ENCODE measurements at places on chromosomes 5 and 9.

- no peak for DNase-seq
Measured at GRCh38 chr9:13975611-13976290, 338.2 kb downstream of the NFIB start.

DNA sequence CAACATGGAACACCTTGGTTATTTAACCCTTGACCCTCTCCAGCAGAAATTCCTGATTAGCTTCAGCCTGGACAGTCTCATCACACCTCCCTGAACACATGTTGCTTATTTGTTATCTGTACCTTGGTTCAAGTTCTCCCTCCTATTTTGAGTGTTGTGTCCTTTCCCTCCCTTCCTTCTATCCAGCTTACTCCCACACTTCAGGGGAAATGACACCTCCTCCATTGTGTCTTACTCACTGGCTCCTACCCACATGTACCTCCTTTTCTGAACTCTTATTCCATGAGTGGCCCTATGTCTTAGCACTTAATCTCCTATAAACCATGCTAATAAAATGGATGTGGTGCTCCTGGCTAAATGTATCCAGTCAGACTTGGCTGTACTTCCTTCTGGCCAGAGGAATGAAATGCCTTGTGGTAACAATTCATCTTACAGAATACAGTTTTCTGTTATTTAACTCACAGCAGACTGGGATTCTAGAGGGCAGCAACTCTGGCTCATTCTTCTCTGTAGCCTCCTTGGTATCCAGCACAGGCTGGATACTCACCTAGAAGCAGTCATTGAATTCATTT is 11.2 kb downstream of the LIX1 start:
- DNase-seq = no peak

GRCh38 chr5:110115503-110115902 is 425.8 kb downstream of the MAN2A1 start:
- no peak for DNase-seq

DNA sequence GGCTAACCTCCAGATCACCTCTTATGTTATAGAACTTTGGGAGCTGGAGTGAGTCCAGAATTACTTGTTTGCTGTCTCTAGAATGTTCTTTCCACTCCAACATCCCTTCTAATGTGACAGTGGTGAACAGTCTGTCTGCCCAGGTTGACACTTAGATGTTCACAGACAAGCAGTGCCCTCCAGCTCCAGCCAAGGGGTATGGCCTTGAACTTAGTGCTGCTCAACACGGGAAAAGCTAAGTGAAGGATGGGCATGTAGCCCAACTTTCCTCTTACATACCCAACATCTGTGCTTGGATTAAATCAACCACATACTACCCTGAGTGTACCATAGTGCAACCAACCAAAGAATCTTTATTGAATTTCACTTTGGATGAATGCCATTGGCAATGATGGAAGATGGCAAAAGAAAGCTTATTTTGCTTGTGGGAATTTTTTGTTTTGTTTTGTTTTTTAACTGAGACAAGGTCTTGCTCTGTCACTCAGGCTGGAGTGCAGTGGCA is 201.2 kb downstream of the NXNL2 start:
- DNase-seq = no peak

- DNase-seq = no peak
Measured at GRCh38 chr5:54704333-54704732, 186.8 kb downstream of the SNX18 start.

DNA sequence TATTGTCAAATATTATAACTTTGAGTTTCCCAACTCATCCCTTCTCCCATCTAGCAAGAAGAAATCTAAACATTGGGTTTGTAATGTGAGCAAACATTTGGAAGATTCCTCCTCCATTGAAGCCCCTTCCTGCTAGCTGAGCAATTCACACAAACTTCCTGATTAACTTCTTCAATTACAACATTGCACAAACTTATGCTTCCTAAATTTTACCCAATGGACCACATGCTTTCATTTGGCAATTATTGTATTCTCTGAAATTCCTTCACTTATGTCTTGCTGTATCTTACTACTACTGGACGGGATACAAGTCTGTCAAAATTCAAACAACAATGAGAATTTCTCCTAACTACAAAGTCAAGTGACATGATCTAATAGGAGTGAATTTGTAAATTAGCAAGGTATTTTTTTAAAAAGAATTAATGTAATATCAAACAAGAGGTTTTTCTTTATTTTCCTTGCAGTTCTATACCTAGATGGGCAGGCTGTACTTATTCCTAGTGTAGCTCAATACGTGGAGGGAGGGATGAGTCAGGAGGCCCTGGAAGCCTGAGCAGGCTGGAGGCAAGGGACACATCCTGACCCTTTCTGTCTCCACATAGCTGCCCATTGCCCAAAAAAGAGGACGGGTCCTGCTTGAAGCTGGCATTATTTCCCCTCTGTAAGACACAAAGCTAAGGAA is 11.8 kb upstream of the IFNW1 start:
- no peak for DNase-seq

GRCh38 chr5:142841511-142842265 is 71.5 kb downstream of the ARHGAP26 start:
- no peak for DNase-seq

GRCh38 chr9:69898714-69899209 is 78.1 kb downstream of the CFAP95 start:
- DNase-seq = no peak

- DNase-seq = no peak
Measured at GRCh38 chr5:144598451-144599068, 427.9 kb downstream of the KCTD16 start.

DNA sequence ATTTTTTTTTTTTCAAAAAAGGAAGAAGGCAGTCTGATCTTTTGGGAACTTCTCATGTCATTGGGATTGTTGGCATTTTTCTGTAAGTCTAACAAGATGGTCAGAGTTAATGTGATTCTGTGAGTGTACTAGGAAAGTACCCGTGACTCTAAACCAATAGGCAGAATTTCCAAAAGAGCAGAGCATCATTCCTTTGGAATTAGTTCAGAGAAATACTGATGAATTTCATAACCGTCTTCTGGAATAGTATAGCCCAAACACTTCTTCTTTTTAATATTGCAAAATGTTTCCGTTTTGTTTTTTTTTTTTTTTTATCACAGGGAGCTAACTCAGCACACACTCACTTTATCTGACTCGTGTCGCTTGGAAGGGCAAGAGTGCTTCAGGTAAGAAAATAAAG is 407.4 kb downstream of the DTWD2 start:
- DNase-seq = no peak

DNA sequence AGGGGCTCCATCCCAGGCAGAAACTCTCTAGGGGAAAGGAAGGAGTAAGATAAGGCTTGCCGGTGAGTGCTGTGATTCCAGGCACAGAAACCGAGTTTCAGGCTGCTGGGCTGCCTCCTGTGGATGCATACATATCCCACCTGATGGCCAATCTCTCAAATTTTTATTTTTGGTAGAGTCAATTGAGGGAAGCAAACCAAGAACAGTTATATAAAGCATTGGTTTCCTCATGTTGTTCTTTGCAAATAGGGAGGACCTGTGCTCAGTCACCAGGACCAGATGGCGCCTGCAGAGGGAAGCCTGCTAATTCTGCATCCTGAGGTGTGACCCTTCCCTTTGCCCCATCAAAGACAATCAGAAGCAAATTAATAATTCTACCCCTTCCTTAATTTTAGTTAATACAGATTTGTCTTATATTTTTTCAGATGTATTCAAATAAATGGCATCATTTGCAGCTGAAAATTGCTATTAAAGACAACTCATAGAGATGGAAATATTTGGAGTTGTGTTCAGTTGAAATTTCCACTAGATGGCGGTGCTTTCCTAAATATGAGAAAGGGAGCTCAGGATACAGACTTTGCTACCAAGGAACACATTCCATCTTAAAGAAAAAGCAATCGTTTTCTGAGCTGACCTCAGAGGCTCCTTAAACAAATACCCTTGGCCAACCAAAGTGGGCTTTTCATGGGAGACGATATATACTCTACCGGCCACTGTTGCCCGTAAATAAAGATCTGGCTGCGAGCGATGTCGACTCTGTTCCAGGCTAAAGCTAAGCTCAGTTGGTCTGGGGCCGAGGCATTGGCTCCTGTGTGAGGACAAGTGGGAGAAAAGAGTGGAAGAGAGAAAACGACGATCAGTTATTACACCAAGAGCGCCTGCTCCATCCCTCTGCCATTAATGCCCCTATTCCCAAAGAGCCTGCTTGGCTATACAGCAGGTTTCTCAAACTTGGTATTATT is 225.7 kb upstream of the KLF9 start:
- no peak for DNase-seq

DNA sequence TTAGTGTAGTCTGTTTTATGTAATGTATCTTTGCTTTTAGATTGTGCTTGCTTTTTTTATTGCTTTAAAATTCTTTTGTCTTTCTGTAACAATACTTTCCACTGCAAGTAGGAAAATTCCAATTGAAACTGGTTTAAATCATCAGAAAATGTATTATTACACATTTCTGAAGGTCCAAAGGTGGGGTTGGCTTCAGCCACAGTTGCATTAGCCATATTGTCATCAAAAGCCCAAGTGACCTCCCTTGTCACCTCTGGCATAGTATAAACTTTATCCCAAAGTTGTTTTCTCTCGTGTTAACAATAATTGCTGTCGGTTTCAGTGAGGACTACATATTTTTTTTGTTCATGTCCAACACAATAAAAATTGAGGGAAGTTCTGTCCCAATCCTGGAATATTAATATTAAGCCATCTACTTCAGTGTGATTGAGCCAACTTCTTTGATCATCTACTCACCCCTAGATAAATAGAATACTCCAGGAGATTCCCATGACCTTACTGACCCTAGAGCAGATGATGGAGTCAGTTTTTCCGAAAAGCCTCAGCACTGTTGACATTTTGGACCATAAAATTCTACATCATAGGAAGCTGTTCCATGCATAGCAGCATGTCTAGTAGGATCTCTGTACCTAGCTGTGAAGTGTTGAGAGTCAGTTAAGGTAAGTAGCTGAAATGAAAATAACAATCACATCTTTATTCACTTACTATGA is 52.4 kb upstream of the MACIR start:
- DNase-seq = no peak

- DNase-seq = no peak
Measured at GRCh38 chr5:72634444-72634843, 127.2 kb upstream of the ZNF366 start.

DNA sequence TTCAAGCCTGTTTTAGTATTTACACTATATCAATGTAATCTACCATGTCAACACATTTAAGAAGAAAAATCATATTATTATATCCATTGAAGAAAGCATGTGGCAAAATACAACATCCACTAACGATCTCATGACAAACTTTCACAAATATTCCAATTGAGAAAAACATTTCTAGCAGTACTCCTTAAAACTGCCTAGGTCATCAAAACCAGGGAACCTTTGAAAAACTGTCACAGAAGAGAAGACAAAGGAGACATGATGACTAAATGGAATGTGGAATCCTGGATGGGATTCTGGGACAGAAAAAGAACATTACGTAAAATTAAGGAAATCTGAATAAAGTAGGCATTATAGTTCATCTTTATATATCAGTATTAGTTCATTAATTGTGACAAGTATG is 1091.3 kb upstream of the CDH6 start:
- no peak for DNase-seq

DNA sequence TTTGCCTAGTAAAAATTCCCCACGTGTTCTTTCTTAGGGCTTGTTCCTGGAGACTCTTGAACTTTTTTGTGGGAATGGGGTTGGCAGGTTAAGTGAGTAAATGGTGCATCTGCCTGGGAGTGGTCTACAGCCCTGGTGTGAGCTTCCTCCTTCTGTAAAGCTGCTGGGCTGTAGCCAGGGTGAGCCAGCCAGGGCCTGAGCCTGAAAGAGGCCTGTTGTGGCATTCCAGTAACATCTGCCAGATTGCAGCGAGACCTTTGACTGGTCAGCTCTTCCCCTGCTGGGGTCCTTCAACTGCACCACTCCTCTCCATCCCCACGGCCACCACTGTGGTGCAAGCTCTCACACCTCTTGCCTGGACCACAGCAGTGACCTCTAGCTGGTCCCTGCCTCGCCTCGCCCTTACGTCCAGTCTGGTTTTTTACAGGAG is 47.5 kb downstream of the SLC22A5 start:
- DNase-seq = no peak

GRCh38 chr5:175383350-175383749 is 60.6 kb downstream of the DRD1 start:
- no peak for DNase-seq

DNA sequence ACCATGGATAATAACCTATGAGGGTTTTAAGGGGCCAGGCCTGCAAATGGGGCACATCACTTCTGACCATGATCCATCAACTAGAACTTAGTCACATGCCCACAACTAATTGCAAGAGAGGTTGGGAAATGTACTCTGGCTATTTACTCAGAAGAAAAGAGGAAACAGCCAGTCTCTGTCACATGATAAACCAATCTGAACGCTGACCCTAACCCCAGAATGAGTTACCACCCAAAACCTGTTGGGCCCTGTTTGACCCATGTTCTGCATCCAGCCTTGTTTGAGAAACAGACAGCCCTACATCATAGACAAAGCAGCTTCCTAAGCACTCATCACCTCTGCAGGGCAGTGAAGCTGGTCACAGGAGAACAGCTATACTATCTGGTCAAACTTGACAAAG is 5.8 kb downstream of the MACROH2A1 start:
- DNase-seq = no peak

DNA sequence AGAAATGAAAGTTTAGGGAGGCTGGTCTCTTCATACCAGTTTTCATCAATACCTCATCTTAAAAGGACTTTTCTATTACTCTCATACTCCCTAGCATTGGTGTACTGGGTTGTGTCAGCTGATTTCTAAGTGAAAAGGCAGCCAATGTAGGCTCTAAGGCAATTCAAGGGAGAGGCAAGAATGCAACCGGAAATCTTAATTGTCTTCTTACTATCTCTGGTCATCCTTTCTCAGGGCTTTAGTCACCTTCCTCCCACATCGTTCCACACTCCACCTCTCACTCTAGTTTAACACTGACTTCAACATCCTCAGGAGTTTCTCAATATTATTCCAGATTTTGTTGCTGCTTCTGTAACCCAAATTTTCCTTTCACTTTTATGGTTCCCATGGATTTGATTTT is 281.8 kb upstream of the RFX3 start:
- no peak for DNase-seq

DNA sequence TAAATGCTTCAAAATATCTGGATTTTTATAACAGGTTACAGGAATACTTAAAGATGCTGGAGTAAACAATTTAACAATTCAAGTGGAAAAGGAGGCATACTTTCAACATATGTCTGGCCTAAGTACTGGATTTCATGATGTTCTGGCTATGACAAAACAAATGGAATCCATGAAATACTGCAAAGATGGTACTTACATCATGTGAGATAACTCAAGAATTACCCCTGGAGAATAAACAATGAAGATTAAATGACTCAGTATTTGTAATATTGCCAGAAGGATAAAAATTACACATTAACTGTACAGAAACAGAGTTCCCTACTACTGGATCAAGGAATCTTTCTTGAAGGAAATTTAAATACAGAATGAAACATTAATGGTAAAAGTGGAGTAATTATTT is 35.6 kb downstream of the SLC30A5 start:
- no peak for DNase-seq

DNA sequence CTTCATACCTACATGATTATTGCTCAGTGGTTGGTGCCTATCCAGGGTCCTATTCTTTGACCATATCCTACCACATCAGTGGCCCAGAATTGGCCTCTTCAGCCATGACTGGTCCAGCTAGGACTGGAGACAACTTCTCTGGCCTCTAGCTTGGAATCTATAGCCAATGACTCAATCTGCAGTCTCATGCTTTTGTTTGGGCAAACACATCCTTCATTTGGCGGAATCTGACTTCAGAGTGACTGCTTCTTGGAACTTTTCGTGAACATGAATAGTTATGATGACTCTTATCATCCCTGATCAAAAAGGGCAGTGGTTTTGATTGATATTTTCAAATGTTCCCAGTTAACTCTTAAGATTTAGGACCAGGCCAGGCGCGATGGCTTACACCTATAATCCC is 134.1 kb downstream of the PAPPA start:
- no peak for DNase-seq
